ENCODE measurements at places on chromosomes 3 and 15. TPM values are rescaled to one million over a fixed set of nuclear protein-coding genes. Genes with fewer than 3 reads are reported as not detected.

DNA sequence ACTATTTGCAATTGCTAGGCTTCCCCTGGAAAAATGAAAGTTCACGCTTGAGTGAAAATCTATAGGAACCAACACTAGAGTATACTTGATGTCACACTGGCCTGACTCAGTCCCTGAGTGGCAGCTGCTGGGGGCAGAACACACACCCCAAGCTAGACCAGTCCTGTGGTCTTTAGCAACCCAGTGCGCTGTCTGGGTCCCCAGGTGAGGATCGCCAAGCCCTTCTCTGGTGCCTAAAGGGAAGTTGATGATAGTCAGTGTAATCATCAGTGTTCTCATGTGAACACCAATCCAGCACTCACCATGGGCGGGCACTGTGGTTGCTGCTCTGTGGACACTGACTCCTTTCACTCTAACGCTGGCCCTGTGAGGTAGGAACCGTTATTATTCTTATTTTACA, 11.2 kb downstream of the ALDH1A3 start:
- H3K27me3 ChIP-seq = no peaks in the 10 kb centered on the region
- H3K4me3 ChIP-seq = no peak overlapping the region
- peak; percentile 14 for DNase-seq
- H3K4me1 ChIP-seq = peaks cover 11% of the 10 kb centered on the region
- peak overlapping the region; percentile 3 for H3K27ac ChIP-seq
- H3K36me3 ChIP-seq = no peaks in the 10 kb centered on the region

The THPO gene
- polyA plus RNA-seq = 0.25 TPM

The XRN1 gene
- 5.4 TPM for polyA plus RNA-seq

DNA sequence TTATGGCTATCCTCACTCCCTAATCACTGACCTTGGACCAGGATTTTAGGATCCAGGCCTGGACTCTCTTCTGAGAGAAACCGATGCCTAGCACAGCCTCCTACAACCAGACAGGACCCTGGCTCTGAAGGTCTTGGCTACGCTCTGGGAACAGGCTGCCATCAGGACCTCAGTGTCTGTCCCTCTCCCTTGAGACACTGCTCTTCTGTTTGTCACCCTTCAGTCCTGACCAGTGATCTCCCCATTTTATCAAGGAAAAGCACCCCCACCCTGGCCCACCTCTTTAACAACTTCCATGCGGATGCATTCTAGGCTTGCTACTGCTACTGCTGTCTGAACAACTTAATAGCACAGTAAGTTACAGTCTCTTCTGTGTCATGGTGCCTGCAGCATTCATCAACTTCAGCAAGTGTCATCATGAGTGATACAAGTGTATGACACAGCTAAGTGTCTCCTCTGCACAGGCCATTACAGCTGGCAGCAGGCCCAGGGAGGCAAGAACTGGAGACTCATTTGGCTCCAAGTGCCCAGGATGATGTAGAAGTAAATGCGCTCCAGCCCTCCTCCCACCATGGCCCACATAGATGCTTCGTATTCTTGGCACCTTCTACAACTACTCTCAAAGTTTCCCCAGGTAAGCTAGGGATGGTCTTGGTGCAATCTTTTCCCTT, 302.4 kb downstream of the EPHB1 start:
- no peaks in the 10 kb centered on the region for H3K36me3 ChIP-seq
- no peak overlapping the region for H3K4me3 ChIP-seq
- H3K27me3 ChIP-seq = no peaks in the 10 kb centered on the region
- no peak overlapping the region for H3K27ac ChIP-seq
- no peak for DNase-seq
- no peaks in the 10 kb centered on the region for H3K4me1 ChIP-seq

- H3K4me1 ChIP-seq = no peaks in the 10 kb centered on the region
- H3K27me3 ChIP-seq = no peaks in the 10 kb centered on the region
- no peaks in the 10 kb centered on the region for H3K36me3 ChIP-seq
- no peak overlapping the region for H3K27ac ChIP-seq
- no peak overlapping the region for H3K4me3 ChIP-seq
Measured at GRCh38 chr3:17905996-17906395, 163.6 kb upstream of the TBC1D5 start.

The HEG1 gene
- polyA plus RNA-seq = 0.92 TPM

DNA sequence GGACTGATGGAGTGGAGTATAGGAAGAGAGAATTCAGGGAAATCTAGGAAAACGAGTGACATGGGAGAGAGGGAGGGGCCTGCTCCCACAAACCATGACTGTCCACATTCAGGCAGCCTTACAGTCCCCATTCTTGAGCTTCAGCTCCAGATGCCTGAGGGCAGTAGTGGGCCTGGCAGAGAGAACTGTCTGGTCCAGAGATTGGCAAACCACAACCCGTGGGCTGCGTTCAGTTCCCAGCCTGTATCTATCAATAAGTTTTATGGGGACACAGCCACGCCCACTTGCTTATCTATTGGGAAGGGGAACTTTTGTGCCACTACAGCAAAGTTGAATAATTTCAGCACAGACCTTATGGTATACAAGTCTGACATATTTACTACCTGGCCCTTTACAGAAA, 63.8 kb downstream of the SLCO2A1 start:
- no peaks in the 10 kb centered on the region for H3K4me1 ChIP-seq
- H3K4me3 ChIP-seq = no peak overlapping the region
- H3K27me3 ChIP-seq = no peaks in the 10 kb centered on the region
- H3K36me3 ChIP-seq = no peaks in the 10 kb centered on the region
- peak; percentile 9 for DNase-seq

DNA sequence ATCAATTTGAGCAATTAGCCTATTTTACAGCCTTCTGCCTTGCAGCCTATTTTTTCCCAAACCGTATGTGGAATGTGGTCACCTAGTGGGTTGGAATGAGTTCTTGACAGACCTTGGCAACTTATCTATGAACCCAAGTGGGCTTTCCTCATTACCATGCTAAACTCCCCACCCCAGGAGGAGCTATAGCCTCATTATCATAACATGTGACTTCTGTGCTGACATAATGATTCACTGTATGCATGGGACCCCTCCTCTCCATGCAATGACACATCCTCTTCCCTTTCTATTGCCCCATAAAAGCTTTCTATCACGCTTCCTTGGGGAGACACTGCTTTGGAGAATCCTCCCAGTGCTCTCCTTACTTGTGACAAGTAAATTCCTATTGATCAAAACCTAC, 83.5 kb upstream of the FHIT start:
- H3K4me3 ChIP-seq = no peak overlapping the region
- no peaks in the 10 kb centered on the region for H3K4me1 ChIP-seq
- no peak overlapping the region for H3K27ac ChIP-seq
- DNase-seq = no peak

GRCh38 chr3:31575448-31575847, 42.7 kb downstream of the STT3B start:
- H3K27ac ChIP-seq = no peak overlapping the region
- H3K4me1 ChIP-seq = peaks cover 42% of the 10 kb centered on the region
- H3K27me3 ChIP-seq = no peaks in the 10 kb centered on the region
- H3K36me3 ChIP-seq = no peaks in the 10 kb centered on the region
- no peak overlapping the region for H3K4me3 ChIP-seq
- DNase-seq = no peak

- no peak overlapping the region for H3K4me3 ChIP-seq
- no peaks in the 10 kb centered on the region for H3K36me3 ChIP-seq
- peaks cover 11% of the 10 kb centered on the region for H3K4me1 ChIP-seq
- H3K27ac ChIP-seq = no peak overlapping the region
- no peak for DNase-seq
- no peaks in the 10 kb centered on the region for H3K27me3 ChIP-seq
Measured at GRCh38 chr15:75836959-75837334, 6.3 kb upstream of the UBE2Q2 start.

The CCDC51 gene
- polyA plus RNA-seq = 18.6 TPM

The TLR9 gene
- not detected for polyA plus RNA-seq

The CELF6 gene
- polyA plus RNA-seq = 4.2 TPM

GRCh38 chr3:128906031-128906803, 26.8 kb downstream of the ACAD9 start:
- no peak overlapping the region for H3K4me3 ChIP-seq
- H3K36me3 ChIP-seq = peaks cover 85% of the 10 kb centered on the region
- H3K27me3 ChIP-seq = no peaks in the 10 kb centered on the region
- H3K4me1 ChIP-seq = no peaks in the 10 kb centered on the region
- DNase-seq = no peak

The FOXL2NB gene
- under 0.01 TPM for polyA plus RNA-seq

- DNase-seq = no peak
- no peak overlapping the region for H3K4me3 ChIP-seq
- no peaks in the 10 kb centered on the region for H3K36me3 ChIP-seq
Measured at GRCh38 chr15:89777782-89778380, 1.7 kb downstream of the MESP2 start.

DNA sequence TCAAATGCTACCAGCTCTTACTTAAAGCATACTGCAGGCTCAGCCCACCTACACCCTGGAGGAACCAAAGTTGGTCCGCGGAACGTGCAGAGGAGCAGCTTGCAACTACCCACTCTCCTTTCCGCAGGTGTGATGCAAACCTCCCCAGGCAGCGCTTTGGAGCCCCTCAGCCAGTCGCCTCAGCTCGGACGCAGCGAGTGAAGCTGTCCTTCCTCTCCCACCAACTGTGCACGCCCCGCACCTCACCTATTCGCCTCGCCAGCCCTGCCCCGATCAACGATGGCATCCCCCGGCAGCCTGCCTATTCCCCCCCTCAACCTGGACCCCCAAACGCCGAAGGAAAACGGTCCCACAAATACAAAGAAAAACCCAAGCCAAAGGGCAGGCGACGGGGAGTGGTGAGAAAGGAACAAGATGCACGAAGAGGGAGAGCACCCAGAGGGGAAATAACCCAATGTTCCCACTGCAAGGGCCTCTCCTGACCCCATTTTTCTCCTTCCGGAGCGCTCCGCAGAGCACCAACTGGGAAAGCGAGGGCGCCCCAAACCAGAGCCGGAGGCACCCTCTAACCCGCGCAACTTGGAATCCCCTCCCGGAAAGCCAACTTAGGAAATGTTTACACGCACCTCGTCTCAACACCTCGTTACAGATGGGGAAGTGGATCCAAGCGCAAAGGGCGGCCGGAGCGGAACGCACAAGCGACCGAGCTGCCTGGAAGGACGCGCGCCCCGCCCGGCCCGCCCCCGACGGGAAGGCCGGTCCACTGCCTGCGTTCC, 665 bp downstream of the GLB1 start:
- DNase-seq = no peak
- peaks cover 12% of the 10 kb centered on the region for H3K4me1 ChIP-seq
- H3K4me3 ChIP-seq = peak overlapping the region; percentile 96
- H3K27me3 ChIP-seq = no peaks in the 10 kb centered on the region
- H3K36me3 ChIP-seq = peaks cover 27% of the 10 kb centered on the region
- peak overlapping the region; percentile 99 for H3K27ac ChIP-seq

The SCAMP5 gene
- 18.3 TPM for polyA plus RNA-seq

The SEMA6D gene
- polyA plus RNA-seq = 2.4 TPM

The MYL3 gene
- polyA plus RNA-seq = 11.8 TPM

DNA sequence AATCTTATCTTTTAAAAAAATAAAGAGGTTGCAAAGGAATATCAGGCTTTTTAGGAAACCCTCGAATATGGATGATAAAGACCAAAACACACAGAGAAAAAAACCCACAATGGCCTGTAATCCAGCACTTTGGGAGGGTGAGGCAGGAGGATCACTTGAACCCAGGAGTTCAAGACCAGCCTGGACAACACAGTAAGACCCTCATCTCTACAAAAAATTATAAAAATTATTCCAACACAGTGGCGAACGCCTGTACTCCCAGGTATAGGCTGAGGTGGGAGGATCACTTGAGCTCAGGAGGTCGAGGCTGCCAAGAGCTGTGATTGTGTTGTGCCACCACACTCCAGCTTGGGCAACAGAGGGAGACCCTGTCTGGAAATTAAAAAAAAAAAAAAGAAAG, 30.8 kb downstream of the RAF1 start:
- H3K27me3 ChIP-seq = no peaks in the 10 kb centered on the region
- H3K36me3 ChIP-seq = no peaks in the 10 kb centered on the region
- H3K4me3 ChIP-seq = no peak overlapping the region
- no peak overlapping the region for H3K27ac ChIP-seq
- H3K4me1 ChIP-seq = peaks cover 18% of the 10 kb centered on the region
- no peak for DNase-seq

The COL6A5 gene
- polyA plus RNA-seq = not detected

The CEP19 gene
- polyA plus RNA-seq = 0.76 TPM

DNA sequence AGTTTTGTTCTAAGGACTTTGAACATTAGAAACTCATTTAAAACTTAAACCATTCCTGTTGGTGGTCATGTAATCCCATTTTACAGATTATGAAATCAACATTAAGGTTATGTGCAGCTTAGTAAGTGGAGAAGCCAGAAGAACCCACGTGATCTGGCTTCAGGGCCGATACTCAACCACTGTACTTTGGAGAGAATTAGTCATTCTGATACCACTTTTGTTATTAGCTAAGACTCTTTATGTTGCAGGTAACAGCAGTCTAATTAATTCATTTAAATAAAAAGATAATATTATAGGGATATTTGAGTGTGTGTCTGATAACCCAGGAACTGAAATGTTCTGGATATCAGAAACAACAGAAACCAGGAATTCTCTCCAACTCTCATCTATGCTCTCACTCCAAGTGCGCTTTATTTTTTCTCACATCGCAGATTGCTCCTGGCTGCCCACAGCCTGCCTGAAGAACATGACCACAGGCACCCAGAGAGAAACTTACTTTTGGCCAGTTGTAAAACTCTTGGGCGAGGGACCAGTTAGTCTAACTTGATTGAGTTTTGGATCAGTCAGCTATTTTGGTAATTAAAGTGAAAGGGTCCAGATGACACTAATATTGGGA, 25.2 kb downstream of the UBE2E1 start:
- no peak overlapping the region for H3K27ac ChIP-seq
- no peaks in the 10 kb centered on the region for H3K27me3 ChIP-seq
- no peaks in the 10 kb centered on the region for H3K36me3 ChIP-seq
- no peak for DNase-seq

DNA sequence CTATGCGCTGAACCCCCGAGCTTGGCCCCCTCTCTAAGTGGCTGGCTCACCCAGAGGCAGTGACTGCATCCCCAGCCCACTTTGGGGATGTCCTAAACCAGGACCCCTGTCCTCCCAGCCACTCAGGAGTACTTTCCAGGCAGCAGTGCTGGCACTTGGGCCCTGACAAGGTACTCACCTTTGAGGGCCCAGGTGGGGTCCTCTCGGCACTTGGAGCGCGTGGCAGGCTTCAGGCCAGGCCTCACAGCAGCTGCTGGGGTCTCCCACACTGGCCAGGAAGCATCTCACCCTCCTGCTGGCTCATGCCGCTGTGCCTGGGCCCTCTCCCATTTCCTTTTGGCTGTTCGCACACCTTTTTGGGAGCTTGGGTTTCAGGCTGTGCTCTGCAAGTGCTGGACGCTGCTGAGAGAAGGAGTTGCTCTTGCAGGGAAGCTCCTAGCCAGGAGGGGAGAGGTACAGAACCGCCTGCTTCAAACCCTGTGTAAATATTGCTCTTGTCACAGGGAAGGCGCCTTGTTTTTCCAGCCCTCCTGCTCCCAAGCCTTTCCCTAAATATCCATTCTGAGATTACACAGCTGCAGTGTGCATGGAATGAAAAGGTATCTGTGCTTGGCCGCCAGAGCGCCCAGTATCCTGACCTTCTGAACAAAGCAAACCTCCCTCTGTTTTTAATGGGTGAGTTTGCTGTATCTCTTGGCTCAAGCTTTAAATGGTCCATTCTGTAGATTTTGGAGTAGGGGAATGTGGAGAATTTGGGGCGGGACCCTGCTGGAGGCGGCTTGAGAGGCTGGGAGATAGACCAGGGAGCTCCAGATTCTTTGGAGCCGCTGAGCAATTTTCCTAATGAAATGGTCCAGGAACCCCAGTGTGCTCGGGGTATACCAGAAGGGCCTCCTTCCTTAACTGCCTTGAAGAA, 45.6 kb downstream of the DNASE1L3 start:
- H3K4me3 ChIP-seq = no peak overlapping the region
- peak overlapping the region; percentile 65 for H3K27ac ChIP-seq
- DNase-seq = peak; percentile 70
- no peaks in the 10 kb centered on the region for H3K27me3 ChIP-seq
- H3K4me1 ChIP-seq = peaks cover 71% of the 10 kb centered on the region
- H3K36me3 ChIP-seq = peaks cover 43% of the 10 kb centered on the region
